ENCODE measurements at places on chromosomes 12 and 14.

DNA sequence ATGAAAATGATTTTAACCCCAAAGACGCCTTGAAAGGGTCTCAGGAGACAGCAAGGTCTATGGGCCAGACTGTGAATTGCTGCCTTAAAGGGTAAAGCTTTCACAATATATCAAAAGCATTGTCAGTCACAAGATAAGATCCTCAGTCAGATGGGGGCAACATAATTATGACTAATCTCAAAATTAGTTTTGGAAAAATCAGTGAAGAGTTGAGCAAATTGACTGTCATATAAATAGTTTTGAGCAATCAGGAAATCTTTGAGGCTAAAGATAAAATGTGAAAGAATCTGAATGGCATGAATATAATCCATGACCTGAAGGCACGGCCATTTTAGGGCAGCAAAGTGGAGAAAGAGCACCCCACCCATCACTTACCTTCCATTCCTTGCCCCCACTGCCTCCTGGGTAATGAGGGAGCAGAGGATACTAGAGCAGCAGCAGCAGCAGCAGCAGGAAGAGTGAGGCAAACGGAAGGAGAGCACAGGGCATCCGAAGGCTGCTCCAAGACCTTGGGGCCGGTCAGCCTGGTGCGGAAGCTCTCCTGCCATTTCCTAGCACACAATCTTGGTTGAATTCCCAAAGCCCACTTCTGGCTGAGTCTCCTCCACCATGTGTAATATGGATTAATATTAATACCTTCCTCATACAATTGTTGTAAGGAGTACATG is 7.0 kb downstream of the STON2 start:
- DNase-seq, result no peak

DNA sequence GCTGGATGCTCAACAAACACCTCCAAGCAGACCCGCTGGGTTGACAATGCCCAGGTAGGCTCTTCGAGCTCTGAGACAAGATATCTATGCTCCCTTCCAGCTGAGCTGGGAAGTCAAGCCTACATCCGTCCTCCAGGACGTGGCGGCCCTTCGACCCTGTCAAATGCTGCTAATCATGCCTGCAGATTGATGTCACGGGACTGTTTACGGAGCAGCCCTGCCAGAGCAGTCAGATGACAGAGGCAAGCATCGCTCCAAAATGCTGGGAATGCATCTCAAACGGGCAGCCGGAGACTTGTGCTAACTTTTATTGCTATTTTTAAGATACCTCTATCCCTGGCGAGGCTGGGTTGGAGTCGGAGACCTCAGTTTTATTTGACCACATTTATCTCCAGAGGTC is 139.2 kb downstream of the NTF3 start:
- DNase-seq, result no peak

DNA sequence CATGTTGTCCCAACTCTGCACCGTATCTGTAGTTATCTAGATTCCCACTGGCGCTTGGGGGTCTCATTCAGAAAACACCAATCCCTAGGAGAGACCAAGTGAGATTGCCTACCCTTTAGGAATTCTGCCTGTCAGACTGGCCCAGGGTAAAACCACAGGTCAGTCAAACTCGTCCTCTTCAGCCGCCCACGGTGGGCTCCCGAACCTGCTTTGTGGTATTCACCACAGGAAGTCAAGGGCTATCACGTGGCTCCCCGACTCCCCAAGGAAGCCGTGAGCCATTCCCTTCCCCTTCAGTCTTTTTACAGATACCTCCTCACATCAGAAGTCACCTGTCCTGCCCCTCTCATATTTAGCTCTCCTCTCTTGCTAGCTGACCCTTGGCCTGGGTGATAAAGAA is 159.9 kb downstream of the EGLN3 start:
- no peak for DNase-seq

GRCh38 chr12:113359133-113359938 is 949 bp downstream of the PLBD2 start:
- DNase-seq, result peak; percentile 91

- DNase-seq, result no peak
These were observed 46.2 kb downstream of the SLC38A1 start for GRCh38 chr12:46222636-46223035.

- peak; percentile 57 for DNase-seq
These were observed 830 bp upstream of the SRRM4 start for GRCh38 chr12:118980407-118981014.

DNA sequence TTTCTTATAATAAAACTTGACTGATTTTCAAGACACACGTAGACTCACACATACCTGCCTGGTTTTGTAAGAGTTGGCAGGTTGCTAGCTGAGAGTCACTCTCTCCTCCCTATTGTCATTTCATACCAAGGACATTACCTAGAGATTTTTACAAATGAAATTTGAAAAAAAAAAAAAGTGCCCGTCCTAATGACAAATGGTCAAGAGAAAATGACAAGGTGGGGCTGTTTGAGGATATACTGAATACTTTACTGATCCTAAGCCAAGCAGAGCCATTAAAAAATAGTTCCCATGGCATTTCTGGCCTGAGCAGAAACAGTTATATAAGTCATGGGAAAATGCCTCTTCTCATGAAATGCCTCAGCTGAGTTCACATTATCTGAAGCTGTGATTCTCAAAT is 150.2 kb downstream of the DYRK2 start:
- no peak for DNase-seq

DNA sequence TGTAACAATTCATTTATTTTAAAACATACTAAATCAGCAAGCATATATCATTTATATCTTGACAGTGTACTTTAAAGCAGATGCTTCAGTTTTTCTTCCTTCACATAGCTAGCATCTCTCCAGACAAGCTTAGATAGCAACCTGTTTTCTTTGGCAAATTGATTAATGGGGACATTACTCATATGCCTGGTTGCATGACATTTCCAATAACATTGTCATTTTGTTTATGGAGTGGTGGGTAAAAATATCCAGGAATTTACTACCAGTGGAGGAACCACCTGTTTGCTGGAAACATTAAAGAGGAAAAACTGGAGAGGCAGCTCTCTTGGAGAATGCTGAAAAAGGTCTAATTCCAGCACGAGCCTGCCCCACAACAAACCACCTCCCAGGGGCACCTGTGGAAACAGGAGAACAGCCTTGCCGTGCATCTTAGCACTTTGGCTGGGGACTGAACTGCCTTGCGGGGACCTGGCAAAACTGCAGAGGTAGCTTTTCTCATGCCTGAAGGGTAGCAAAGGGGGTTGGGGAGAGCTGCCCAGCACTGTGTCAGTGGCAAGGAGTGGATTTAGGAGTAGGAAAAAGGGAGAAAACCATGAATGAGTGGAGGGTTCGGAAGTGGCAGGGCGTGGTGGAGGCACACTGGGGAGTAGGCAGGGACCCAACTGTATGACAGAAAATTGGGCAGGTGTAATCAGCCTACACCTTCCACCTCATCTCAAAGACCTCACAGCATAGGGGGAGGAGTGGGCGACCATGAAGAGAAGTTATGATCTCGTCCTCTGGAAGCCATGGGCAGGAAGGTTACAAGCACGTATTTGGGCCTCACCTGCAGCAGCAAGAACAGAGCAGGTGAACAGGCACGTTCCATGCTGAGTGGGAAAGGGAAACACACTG is 11.7 kb upstream of the CREBL2 start:
- DNase-seq, result no peak

DNA sequence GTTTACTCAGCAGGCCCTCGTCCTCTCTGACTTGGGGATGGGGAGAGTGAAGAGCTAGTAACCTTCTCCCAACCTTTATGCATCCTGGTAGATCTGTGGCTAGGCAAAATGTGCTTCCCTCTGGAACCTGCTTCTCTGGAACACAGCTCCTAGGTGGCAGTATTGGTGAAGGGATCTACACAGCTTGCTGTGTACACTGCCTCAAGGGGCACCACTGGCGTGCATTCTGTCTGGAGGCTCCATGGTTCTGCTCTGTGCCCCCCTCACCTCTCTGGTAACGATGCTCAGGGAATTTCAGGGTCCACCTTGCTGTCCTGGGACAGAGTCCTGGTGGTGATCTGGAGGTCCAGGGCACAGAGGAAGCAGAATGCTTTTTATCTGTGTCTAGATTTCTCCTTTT is 43.5 kb upstream of the KCNA5 start:
- peak; percentile 41 for DNase-seq

DNA sequence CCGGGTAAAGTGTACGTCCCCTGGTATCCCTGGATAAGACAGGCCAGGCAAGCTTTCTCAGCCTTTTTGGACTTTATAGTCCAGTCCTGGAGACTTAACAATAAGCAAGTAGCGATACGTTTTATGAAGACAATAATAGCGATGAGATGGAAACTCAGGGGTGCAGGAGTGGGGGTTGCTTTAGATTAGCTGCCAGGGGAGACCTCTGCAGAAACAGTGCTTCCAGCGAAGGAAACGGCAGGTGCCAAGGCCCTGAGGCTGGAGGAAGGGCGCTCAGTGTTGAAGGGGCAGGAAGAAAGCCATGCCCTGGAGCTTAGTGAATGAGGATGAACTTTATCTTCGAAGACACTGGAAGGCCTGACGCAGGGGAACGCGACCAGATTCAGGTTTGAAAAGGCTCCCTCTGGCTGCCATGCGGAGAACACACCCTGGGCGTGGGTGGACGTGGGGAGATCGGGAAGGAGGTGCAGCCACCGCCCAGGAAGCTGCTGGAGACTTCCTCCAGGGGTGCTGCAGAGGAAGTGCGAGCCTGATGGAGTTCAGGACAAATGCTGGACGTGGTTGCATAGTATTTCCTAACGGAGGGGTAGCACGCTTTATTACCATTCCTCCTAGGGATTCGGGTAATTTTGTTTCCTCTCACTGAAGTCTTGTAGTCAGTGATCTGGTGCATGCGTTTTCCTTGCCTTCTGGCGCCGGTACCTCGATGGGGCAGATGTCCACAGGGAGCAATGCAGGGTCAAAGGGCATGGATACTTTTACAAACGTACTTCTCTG is 26.1 kb upstream of the UBC start:
- DNase-seq, result peak; percentile 87

DNA sequence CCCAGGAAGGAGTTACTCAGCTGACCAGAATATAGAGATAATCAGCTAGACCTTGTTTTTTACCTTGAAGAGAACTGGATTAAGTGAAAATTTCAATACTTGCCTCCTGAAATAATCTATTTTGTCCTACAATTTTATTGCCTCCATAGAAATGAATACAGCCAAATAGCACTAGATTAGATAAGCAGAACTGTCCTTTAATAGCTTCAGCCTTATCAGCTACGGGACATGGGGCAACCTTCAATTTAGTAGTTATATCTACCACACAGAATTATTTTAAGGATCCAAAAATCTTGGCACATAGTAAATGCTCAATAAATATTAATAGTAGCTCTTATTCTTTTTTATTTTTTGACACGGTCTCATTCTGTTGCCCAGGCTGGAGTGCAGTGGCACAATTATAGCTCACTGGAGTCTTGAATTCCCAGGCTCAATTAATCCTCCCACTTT is 67.2 kb upstream of the PLEKHG3 start:
- no peak for DNase-seq

GRCh38 chr12:127722611-127723010 is 544.4 kb upstream of the TMEM132C start:
- peak; percentile 89 for DNase-seq

- no peak for DNase-seq
These were observed 45.2 kb upstream of the AVPR1A start for GRCh38 chr12:63196168-63196567.

- DNase-seq, result no peak
These were observed 21.9 kb downstream of the EPS8 start for GRCh38 chr12:15767301-15767700.

GRCh38 chr12:81956468-81956860 is 197.3 kb upstream of the PPFIA2 start:
- DNase-seq, result no peak

DNA sequence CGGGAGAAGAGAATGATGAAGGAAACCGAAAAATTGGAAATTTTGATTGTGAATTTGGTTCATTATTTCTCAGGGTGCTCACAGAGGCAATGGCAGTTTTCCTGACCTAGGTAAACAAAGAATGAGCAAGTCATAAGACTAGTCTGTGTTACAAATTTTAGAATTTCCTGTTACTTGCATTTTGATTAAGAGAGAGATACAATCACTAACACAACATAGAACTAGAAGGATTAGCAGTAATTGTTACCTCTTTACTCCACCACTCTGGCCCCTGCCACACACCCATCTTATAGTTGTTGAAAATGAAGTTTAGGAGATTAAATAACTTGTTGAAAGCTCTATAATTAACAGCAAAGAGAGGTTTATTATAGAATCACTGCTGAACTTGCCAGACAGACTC is 62.0 kb downstream of the CATSPERB start:
- no peak for DNase-seq

DNA sequence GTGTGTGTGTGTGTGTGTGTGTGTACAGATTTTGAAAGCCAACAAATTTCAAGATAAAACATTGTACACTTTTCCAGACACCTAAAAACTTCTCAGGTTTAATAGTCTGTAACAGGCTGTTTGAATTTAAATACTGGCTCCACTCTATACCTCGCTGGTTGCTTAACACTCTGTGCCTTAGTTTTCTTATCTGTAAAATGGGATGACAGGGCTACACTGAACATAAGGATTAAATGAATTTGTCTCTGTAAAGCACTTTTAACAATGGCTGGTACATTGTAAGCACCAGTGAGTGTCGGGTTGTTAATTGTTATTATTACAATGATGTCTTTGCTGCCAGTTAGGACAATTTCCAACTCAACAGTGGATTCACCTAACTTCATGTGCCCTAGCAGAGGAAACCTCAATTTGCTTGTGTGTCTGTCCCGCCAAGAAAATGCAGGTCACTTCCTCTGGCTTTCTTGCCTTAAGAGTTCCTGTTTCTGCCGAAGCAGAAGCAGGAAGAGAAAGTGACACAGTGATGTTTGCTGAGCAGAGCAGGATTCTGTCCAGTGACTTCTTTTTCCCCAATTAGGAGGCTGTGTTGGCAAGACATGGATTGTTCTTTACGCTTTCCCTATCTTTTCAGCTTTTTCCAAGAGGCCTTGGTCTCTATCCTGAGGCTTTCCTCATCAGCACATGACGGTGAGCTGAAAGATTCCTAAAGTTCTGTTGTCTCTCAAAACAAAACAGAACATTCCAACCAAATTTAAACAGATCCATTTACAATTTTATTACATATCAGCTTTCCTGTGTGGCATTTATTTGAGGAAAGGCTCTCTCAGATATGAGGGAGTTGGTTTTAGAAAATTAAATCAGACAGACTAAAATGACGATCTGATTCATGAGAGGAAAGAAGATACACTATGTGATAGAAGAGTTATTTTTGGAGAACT is 154.1 kb upstream of the ATP2B1 start:
- no peak for DNase-seq

DNA sequence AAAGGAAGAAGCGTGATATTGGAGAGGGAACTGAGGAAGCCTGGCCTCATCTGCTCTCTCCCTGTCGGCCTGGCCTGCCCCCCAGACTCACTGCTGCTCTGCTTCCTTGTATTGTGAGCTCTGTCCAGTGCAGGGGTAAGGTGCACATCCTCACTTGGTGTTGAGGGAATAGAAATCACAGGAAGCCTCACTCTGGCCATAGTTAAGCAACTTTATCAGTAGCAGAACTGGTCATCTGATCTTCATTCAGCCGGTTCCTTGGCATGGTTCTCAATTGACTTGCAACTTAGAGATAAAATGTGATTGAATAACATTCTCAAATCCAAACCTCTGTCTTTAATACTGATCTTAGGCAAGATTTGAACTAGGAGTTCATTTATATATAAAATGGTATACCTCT is 11.5 kb upstream of the CCDC175 start:
- no peak for DNase-seq

- DNase-seq, result no peak
These were observed 317.7 kb downstream of the BMP4 start for GRCh38 chr14:53638966-53639365.

Data from G401 (cell line).